ENCODE measurements at places on chromosomes 1 and 21.

DNA sequence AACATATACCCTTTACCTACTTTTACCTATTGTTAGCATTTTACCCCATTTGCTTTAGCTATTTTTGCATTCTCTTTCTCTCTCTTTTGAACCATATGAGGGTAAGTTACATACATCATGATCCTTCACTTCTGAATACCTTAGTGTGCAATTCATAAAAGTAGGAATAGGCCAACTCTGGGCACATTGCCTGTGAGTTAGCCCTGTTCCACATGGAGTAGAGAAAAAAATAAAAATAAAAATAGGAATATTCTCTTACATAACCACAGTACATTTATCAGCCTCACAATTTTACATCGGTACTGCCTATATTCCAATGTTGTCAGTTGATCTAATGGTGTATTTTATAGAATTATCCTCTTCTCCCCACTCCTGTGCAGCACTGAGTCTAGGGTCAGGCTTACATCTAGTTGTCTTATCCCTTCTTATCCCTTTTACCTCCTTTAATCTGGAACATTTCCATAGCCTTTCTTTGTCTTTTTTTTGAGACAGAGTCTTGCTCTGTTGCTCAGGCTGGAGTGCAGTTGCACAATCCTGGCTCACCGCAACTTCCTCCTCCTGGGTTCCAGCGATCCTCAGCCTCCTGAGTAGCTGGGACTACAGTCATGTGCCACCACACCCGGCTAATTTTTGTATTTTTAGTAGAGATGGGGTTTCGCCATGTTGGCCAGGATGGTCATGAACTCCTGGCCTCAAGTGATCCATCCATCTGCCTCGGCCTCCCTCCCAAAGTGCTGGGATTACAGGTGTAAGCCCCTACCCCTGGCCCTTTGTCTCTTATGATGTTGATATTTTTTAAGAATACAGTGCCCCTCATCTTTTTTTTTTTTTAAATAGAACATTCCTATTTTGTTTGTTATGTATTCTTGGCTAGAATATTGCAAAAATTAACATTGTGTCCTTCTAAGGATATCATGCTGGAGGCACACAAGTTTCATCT lies 11.1 kb upstream of the SLC30A1 start:
- DNase-seq, result peak; percentile 93

DNA sequence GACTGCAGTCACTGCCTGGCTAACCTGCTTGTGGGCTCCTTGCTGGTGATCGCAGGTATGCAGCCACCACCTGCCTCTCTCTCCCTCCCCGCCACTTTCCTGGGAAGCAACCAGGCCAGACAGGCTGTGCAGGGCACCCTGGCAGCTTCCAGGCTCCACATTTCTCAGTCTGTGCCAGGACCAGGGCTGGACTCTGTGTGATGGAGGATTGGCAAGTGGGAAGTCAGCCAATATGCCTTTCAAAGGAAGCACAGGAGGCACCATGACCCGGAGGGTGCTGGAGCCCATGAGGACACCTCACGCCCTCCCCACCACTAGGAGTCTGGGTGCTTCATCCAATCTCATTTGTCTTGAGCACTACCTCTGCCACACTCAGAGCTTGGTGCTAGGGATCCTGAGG lies 15.8 kb upstream of the DISP3 start:
- no peak for DNase-seq

DNA sequence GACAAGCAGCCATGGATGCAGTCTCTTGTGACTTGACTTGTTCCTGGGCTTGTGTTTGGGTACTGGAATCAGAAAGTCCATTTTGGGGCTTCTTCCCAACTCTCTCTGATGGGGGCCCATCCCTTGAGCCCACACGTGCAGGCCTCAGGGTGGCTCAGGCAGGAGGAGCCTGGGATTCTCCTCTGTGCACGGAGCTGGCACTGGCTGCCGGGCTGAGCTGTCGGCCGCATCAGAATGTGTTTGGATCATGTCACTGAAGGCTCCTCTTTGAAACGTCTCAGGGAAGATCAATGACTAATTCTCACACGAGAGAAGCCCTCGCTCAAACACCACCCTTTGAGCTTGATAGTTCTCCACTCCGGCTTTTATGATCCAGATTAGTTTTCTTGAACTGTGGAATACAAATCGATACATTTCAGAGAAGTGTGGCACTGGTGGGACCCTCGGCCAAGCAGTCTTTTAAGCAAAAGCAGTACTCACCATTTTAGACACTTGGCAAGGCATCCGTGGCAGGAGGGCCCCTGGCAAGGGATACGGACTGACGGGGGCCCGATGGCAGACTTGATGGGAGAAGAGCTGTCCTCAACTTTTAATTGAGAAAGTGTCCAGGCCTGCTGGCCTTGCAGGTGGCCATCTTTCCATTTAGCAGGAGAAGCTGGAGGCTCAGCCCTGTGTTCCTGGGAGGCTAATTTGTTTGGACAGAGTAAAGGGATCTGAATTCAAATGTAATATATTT lies 220.7 kb upstream of the C1orf174 start:
- DNase-seq, result no peak

DNA sequence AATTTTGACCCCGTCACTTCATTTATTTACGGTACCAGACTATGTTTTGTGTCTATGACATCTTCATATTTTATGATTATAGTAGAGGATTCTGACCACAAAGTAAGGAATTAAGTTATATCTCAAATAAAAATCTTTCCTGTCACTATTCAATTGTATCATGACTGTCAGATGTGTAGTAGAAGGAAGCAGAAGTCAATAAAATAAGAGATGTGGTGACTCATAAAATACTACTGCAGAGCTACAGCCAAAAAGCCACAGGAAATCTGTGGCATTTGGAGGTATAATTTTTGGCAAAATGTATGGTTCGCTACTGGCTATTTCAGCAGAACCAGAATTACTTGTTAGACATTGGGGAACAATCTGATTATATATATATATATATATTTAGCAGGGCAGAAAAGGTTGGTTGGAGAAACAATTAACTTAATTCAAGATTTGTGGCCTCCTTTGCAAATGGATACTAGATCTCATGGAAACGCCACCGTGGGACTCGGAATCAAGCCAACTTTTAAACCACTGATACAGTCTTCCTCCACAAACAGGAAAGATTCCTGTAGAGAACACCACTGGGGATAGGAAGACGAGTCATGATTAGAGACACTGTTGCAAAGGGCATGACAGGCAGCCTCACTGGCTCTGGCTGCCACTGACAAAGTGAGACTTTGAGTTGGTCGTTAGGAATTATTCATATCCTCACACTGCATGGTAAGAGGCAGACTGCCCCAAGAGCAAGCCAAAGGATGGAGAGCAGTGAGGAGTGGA lies 5.1 kb downstream of the FCRL2 start:
- DNase-seq, result peak; percentile 27

- DNase-seq, result no peak
Observed at GRCh38 chr1:184822267-184822666, 67.6 kb upstream of the EDEM3 start.

GRCh38 chr1:59361766-59362165 lies 64.9 kb downstream of the FGGY start:
- DNase-seq, result no peak

DNA sequence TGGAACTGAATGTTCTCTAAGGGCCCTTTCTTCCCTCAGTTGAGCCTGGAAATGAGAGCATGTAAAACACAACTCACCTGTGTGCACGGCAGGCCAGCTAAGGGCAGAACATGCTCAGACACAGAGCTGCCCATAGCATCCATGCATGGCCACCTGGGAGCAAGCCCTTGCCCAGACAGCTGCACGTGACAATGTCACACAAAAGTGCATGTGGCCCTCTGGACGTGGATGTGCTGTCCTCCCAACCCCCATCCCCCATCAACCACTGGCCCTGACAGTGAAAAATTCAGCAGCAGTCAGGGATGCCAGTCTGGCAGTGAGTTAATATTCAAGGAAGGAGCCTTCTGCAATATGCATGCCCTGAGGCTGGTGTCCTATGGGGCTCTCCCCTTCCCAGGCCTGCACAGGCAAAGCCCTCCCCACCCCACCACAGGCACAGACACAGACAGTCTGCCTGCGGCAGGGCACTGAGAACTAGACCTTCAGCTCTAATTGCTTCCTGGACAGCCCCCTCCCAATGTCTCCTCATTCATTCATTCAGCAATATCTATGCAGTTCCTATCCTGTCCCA lies 14.6 kb upstream of the COL16A1 start:
- DNase-seq, result no peak

DNA sequence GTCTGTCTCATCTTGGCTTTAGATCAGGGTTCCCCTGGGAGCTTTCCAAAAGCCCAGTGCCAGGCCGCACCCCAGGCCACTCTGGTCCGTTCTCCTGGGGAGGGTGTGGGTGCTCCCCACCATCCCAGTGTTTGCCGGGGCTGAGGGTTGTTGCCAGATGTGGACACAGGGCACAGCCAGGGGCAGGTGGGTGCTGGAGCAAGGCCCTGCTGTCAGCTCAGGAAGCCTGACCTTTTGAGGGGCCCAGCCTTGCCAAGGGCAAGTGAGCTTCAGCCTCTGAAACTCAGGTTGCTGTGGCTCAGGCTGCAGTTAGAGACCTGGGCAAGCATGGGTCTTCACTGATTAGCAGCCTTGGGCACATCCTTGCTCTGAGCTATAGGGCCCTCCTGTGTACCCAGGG lies 22.8 kb upstream of the ZBTB21 start:
- no peak for DNase-seq

- no peak for DNase-seq
Observed at GRCh38 chr21:34795175-34795547, 126.4 kb downstream of the CLIC6 start.

DNA sequence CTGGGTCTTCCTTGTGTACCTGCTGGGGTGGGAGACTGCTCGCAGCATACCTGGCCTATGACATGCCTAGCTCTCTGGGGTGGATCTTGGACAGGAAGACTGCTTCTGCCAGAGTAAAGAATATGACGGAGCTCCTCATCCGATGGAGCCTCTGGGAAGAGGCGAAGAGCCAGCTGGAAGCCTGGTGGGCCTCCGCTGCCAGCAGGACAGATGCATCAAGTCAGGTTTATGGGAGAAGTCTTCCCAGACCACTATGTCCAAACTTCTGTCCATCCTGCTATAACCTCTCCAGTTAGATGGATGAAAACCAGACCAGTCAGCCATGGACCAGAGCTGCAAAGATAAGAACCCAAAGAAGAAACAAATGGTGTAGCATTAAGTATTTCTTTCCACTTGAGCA lies 27.7 kb upstream of the NGF start:
- no peak for DNase-seq

DNA sequence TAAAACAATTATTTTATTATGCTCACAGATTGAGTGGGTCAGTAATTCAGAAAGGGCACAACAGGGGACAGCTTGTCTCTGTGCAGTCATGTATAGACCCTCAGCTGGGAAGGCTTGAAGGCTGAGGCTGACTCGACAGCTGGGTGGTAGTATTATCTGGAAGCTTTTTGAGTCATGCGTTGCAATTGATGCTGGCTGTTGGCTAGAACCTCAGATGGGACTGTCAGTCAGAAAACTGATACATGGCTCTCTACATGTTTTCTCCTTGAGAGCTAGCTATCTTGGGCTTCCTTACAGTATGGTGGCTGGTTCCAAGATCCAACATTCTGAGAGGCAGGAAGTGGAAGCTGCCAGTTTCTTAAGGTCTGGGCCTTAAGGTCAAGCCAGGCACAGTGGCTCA lies 61.5 kb upstream of the SELENON start:
- no peak for DNase-seq

DNA sequence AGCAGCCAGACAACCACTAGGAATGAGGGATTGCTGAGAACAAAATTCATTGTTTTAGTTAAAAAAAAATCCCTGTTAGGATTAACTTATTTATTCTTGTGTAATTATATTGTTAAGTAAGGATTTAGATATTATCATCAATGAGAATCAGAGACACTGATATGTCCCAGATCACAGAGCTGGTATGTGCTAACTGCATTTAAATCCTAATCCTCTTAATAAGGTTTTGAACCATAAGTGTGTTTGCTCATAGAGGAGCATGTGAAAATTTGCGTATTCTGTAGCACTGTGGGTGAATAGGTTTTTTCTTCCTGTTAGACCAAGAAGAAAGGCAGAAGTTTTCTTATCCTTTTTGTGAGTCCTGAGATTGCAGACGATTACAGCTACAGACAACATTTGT lies 147.1 kb downstream of the HHAT start:
- no peak for DNase-seq

DNA sequence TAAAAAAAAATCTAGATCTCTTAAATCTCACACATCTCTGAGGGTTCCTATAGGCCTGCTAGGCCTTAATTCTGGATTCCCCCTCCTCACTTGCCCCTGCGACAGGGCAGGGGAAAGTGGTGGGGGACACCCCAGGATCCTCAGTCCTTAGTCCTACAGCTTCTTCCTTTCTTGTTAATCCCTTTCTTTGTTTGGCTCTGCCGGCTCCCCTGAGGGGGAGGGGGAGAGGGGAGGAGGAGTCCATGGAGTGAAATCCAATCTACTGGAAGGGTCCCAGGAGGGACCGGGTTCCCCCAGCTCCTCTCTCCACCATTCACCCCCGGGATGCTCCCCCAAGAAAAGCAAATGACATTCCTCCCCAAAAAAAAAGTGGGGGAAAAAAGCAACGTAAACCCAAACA lies 8.5 kb downstream of the MEX3A start:
- DNase-seq, result no peak

- no peak for DNase-seq
Observed at GRCh38 chr1:193498088-193498655, 311.8 kb upstream of the B3GALT2 start.

- no peak for DNase-seq
Observed at GRCh38 chr1:13812456-13813397, 112.7 kb downstream of the PRDM2 start.

DNA sequence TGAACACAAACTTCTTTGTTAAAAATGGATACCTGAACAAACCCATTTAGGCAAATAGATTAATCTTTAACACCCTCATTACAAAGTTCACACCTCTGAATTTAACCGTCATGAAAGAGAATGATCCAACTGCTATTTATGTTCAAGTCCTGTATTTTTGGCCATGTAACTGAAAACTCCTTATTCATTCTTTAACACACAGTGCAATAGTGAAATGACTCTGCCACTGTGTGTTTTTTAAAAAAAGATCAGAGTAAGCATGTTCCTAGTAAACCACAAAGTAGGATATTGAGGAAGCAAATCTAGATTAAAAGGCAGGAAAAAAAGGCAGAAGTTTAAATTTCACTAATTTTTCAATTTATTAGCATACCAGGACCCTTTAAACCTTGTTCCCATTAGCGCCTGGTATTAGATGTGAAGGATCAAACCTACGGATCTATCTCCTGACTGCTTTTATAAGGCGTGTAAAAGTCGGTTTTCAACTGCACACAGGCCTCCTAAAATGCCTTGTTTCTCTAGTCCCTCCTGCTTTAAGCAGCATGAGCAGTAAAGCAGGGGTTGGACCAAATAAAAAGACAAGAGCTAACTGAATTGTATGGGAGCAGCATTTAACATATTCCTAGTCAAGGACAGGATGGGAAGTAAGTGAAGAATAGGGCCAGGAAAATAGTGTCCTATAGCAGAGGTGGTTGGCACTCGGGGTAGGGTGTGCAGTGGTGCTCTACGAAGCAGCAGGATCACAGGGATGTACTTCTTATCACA lies 33.4 kb downstream of the NUCKS1 start:
- DNase-seq, result peak; percentile 23

- DNase-seq, result peak; percentile 81
Observed at GRCh38 chr1:46616277-46617107, at the start of gene MOB3C. MOB3C (minus strand) TSS chr1:46616811; CDS start chr1:46613321, 3,490 bp downstream.

GRCh38 chr1:145747398-145748247 lies 28.3 kb downstream of the CD160 start:
- peak; percentile 10 for DNase-seq
